GM12878 (cell line): ENCODE measurements at places on chromosomes 3 and 15.

DNA sequence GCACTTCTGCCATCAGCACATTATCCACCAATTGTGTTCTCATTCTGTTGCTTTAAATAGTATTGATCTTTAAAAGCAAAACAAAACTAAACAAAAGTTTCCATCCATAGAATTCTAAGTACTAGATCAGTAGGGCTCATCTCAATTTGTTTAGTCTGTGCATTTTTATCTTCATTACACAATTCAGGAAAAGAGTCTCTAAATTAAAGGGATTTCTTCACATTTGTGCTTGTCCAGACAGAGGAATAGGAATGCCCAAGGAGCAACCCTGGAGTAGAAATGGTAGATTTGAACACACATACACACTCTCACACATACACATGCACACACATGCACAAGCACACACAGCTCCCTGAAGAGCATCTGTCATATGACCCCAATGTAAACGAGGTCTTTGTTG lies 21.4 kb downstream of the LMCD1 start:
- no peak for DNase-seq

DNA sequence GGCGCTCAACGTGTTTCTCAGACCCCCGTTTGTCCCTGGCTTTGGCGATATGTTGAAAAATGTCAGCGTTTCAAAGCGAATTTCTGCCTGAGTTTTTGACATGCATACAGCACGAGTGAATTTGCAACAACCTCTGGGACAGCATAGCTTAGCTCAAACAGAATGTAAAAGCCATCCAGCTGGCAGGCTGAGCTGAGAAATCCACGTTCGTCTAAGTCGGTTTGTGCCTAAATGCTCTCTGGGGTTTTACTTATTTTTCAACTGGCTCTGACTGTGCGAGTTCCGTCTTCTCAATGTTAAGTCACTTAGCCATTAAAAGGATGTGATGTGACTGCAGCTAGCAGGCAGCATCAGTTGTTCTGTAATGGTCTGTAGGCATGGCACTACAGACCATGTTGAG lies 243.5 kb upstream of the SLCO3A1 start:
- no peak for DNase-seq

- DNase-seq: no peak
Observed at GRCh38 chr3:160112481-160112880, 112.7 kb upstream of the C3orf80 start.

GRCh38 chr15:50355980-50356379 lies 982 bp upstream of the GABPB1 start:
- no peak for DNase-seq

DNA sequence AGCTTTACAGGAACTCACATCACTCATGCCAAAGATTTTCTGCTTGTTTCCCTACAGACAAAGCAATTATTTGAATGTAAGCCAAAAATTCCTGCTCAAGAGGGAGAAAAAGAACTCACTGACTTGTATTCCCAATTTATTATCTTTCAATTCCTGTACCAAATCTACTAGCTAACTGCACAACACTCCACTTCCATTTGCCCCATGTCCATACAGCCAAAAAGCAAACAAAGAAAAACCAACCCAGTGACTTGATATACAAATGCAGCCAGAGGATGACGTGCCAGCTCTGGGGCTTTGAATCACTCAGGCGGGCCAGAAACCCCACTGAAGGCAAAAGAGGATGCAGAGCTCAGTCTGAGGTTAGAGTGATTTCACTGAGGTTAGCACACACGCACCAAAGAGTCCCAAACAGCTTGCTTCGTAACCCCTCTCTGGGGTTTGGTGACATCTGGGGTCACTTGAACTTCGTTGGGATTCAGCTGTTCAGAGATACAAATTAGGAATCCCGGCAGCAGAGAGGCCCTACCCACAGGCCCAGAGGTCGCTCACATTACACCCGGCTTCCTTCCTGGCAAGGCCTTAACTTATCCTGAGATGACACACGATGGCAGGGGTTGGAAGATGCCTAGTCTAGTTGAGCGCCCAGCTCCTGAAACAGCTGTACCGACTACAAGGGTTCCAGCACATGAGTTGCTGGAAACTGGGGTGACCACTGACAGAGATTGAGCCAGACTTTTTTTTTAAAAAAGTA lies 1.6 kb downstream of the RFTN1 start:
- DNase-seq: peak; percentile 98

- DNase-seq: no peak
Observed at GRCh38 chr15:90219421-90220141, 14.2 kb downstream of the CIB1 start.

- DNase-seq: no peak
Observed at GRCh38 chr15:41061667-41062066, 54.4 kb downstream of the INO80 start.

DNA sequence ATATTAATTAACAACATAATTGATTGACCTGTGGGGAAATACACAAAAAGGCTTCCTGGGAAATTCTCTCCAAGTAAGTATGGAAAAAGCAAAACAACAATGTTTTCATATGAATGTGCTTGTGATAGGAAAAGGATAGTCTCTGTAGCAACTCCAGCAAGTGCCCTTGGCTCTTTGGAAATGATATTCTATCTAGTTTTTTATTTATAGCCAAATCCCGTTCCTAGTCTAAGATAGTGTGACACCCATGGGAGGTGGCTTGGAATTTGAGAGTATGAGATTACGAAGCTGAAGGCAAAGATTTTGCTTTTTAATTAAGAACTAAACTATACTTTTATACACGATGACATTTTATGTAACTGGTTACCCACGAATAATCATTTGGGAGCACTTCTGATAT lies 119.9 kb downstream of the PDZRN3 start:
- DNase-seq: no peak

- no peak for DNase-seq
Observed at GRCh38 chr15:49620199-49620598, 419 bp downstream of the FAM227B start.

DNA sequence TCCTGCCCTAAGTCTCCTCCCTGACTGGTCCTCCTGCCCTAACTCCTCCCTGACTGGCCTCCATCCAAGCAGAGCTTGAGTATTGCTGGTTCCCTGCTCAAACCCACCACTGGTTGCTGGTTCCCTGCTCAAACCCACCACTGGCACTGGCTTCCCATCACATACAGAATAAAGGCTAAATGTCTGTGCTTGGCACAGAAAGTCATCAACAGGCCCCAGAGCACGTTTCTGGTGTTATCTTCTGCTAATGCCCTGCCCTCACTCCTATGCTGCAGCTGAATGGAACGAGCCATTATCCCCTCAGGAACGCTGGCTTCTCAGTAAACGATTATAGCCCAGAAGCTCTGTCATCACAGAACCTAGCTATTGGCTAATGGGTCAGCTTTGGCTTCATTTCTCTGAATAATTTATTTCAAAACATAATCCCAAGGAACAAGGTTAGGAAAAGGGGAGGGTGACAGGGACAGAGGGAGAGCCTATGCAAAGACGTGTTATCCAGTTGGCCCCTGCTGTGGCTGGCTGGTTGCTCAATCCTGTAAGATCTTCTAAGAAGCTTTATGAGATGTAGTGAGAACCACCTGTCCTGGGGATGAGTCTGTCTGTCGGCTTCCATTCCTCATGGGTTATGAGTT lies 6.3 kb upstream of the MUC20 start:
- DNase-seq: no peak
